ENCODE measurements at places on chromosomes 5 and 9.
A peak's percentile ranks its signal among the peaks of the same experiment; 100 is the strongest.

GRCh38 chr9:131873335-131873734 lies 133.5 kb upstream of the RAPGEF1 start:
- ATAC-seq = no peak

GRCh38 chr5:151672516-151672915 lies 14.2 kb downstream of the SPARC start:
- no peak for ATAC-seq

GRCh38 chr5:97071101-97071500 lies 71.3 kb downstream of the LIX1 start:
- ATAC-seq = peak; percentile 47

GRCh38 chr5:79864364-79864763 lies 126.7 kb downstream of the MTX3 start:
- no peak for ATAC-seq

GRCh38 chr5:108380531-108381349 lies 1.2 kb downstream of the FBXL17 start:
- ATAC-seq = peak; percentile 11

DNA sequence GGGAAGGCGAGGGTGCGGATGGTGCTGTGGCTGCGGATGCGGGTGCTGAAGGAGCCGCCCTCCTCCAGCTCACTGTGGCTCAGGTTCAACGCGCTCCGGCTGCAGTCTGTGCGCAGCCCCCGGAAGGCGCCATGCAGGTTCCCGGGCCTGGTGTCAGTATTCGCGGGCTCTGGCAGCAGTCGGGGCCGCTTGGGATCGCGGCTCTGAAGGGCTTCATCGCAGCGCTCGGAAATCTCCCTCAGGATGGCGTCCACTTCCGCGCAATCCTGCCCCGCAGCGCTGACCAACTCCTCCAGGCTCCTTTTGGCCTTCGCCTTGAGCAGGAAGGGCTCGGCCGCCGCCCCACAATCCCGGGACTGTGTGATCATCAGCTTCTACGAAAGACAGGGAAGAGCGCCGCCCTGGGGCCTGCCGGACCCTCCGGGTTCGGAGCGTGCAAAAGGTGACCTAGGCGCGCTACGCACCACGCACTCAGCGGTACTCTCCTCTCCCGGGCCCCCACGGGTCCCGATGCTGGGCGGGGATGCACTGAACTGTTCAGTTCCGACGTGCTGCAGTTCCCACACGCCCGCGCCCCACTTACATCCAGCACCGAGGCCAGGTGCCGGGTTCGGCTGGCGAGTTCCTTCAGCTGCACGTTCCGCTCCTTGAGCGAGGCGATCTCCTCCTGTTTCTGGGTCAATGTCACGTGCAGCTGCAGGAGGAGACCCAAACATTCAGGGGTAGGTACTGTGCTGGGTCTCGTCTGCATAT lies 6.5 kb downstream of the MCIDAS start:
- ATAC-seq = peak; percentile 45

- ATAC-seq = no peak
Observed at GRCh38 chr5:97844797-97845196, 661.8 kb upstream of the RIOK2 start.

DNA sequence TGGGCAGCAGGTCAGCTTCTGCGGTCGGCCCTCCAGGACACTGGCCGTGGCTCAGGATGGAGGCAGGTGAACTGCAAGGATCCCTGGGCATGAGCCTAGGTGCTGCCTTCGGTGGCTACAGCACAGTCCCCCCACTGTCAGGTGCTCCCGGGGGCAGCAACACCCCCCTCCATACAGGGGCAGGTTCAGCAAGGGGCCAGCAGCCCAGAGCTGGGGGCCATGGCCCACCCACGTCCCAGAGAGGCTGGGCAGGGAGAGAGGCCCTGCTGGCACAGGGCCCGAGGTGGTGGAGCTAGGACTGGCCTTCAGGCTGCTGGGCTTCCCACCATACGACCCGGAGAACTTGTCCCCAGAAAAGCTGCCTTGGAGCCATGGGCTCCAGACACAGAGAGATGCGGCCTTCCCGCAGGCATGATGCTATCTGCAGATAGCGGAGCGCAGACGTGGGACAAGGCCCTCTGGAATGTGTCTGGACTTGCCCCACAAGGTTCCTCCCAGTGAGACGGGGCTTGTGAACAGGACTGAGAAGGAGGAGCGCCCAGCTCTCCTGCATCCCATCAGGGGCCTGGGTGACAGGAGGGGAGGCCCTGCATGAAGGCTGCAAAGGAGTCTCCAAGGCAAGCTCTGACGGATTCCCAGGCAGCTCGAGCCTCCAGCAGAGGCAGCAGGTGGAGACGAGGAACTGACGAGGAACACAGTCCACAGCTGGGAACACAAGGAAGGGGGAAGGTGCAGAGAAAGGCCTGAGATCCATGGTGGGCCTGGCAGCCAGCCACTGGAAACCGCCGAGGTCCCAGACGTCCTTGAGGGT lies 111.1 kb downstream of the VAV2 start:
- ATAC-seq = peak; percentile 59

DNA sequence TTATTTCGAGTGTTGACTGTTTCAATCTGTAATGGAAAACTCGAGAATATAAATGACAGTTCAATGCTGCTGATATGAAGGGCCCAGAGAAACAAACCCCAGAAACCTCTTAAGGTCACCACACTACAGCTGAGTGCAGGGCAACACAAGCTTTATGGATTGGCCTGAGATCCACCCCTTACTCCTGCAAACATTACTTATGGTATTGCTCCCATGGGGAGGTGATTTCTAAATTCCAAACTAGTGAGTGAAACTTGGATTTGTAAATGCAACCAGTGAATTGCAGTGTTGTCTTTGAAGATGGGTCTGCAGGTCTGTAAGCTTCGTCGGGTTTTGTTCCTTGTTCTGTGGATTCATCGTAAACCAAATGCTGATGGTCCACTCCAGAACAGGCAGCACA lies 85.4 kb downstream of the NTRK2 start:
- no peak for ATAC-seq

GRCh38 chr9:77677957-77678535 lies 29.9 kb upstream of the GNA14 start:
- no peak for ATAC-seq

- ATAC-seq = peak; percentile 60
Observed at GRCh38 chr5:151156507-151157420, 815 bp downstream of the ANXA6 start.

- no peak for ATAC-seq
Observed at GRCh38 chr5:167973126-167973525, 318.3 kb upstream of the WWC1 start.

DNA sequence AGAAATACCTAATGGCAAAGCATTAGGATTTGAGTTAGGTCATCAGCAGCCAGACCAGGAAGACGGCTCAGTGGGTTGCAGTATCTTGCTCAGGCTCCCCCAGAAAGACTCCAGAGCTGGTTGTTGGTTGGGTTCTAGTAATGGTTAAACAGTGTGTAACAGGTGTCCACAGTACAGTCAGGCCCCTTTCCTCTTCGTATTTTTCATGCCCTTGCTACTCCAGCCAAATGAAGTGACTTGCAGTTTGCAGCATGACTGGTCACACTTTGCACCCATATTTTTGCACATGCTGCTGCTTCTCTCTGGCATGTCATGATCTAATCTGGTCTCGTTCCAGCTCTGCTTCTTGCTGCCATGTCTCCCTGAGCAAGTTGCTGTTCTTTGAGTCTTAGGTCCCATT lies 60.6 kb upstream of the TRPC7 start:
- no peak for ATAC-seq

GRCh38 chr9:92781899-92782298 lies 17.3 kb upstream of the BICD2 start:
- ATAC-seq = no peak

- no peak for ATAC-seq
Observed at GRCh38 chr5:8676695-8677094, 807.7 kb downstream of the MTRR start.

GRCh38 chr5:128480906-128481633 lies 57.0 kb downstream of the FBN2 start:
- ATAC-seq = no peak

GRCh38 chr9:3698076-3698475 lies 172.3 kb upstream of the RFX3 start:
- peak; percentile 38 for ATAC-seq

GRCh38 chr5:102306121-102306520 lies 10.0 kb upstream of the SLCO4C1 start:
- ATAC-seq = no peak

DNA sequence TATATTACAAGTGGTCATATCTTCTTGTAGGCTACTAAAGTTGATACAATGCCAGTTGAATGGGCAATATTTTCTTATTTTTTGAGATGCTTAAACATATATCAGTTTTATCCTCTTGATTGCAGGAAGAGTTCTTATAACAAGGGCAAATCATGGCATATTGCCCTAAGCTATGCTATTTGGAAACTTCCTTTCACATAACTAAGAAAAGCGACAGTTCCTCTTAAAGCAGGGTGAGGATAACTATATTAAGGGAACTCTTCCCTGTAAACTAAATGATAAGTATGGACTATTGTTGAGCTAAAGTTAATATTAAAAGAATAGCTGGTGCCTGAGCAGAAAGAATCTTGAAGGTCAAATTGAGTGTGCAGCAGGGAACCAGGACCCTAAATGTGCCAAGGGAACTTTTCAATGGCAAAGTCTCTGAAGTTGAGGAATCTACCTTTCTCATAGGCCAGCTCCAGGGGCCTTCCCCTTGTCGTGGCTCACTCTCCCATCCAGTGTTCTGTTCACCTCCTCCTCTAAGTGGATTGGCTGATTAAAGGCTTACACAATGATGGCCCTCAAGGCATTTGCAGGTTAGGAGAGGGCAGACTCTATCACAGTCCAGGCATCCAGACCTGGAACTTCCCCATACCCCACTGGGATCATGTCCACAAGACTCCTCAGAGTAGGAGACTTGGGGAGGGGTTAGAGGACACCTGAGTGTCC lies 26.8 kb downstream of the FYB1 start:
- ATAC-seq = no peak

- ATAC-seq = no peak
Observed at GRCh38 chr5:34031966-34032365, 11.0 kb downstream of the C1QTNF3 start.

DNA sequence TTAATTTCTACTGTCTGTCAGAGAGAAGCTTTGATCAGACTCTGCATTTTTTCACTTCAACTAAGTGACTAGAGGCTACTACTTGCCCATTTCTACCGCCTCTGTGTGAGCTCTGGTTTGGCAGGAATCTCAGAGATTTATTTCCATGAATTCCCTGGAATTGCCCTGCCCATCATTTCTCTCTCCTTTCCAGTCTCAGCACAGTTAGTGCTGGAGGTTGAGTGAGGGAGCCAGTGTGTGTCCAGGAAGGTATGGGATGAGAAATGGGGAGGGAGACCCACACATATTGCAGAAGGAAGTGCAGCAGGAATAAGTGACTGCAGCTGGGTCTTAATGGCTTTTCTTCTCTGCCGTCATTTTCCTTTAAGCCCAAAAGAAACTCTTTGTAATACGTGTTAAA lies 443.1 kb upstream of the ZNF462 start:
- ATAC-seq = peak; percentile 82

GRCh38 chr9:79799691-79800335 lies 228.0 kb downstream of the TLE4 start:
- ATAC-seq = no peak

DNA sequence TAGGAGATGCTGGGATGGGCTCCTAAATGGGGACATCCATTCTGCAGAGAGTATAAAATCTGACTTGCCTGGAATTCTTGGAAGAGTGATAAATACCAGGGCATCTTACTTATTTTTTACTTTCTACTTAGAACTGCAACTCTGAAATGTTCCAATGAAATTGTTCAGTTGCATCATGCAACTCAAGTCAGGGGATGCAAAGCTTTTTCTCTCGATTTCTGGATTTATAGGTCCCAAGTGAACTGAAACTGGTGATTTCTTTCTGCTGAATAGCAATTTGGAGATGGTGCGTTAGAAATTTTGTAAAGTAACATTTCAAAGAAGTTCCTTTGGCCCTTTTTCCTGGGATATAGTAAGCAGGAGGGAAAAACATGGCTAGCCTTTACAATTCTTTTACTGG lies 238.4 kb upstream of the CD180 start:
- no peak for ATAC-seq

- ATAC-seq = no peak
Observed at GRCh38 chr5:35773967-35774366, 82.7 kb upstream of the IL7R start.

DNA sequence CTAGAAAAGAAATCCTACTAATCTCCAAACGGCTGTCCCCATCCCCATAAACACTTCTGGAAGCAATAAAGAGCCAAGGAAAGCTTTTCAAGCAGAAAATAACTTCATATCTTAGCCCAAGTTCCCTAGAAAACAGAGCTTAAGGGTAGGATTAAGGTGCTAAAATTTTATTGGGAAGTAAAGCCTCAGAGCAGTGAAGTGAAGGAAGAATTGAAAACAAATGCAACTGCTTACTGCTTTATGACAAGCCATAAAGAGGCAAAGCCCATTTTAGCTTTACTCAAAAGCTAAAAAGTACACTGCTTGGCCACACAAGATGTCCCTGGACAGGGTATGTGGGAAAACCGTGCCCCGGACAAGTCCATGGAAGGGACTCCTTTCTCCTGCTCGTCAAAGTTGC lies 59.7 kb downstream of the APTX start:
- ATAC-seq = no peak

GRCh38 chr5:6260846-6261245 lies 117.5 kb downstream of the MED10 start:
- no peak for ATAC-seq

GRCh38 chr5:157057459-157058370 lies 1.2 kb downstream of the HAVCR1 start:
- no peak for ATAC-seq

GRCh38 chr5:158392753-158393152 lies 533.8 kb upstream of the CLINT1 start:
- no peak for ATAC-seq

GRCh38 chr5:22958462-22959262 lies 105.5 kb upstream of the CDH12 start:
- ATAC-seq = no peak

GRCh38 chr9:32128546-32128945 lies 255.9 kb upstream of the ACO1 start:
- ATAC-seq = no peak

GRCh38 chr5:90093751-90094485 lies 315.6 kb downstream of the CETN3 start:
- ATAC-seq = no peak

Measured in SK-N-SH treated with all-trans-retinoic acid at 6 μM for 48 hours (cell line).